ENCODE measurements at places on chromosomes 1 and 21.

DNA sequence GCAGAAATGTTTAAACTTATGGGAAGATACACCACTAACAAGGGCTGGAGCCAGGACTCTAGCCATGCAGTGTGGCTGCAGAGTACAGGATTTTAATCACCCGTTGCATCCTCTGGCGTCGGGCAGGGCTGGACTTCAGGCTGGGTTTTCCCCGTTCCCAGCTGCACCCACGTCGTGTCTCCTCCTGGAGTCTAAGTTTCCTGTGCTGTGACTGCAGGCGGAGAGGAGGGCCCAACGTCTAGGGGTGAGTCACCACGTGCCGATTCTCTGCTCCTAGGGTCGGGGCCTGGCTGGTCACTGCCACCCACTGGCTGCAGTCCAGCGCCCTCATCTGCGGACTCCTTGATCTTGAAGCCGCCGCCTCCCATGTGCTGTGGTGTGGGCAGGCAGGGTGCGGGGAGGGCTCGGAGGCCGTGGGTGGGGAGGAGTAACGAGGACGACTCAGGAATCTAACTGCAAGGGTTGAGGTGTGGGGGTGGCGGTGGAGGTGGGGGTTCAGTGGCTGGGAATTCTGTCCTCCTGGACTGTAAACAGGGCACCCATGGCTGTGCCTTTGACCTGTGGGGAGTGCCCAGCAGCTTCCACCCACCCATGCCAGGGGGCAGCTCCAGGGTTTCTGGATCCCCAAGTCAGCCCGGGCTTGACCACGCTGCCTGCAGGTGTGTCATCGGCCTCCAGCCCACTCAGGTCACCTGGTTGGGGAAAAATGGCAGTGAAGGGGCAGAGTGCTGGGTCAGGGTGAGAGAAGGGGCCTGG is 77.8 kb downstream of the ALPL start:
- no peak for DNase-seq

- no peak for DNase-seq
Observed at GRCh38 chr1:204479387-204480136, 15.0 kb downstream of the PIK3C2B start.

- no peak for DNase-seq
Observed at GRCh38 chr1:213110349-213111300, 59.6 kb downstream of the RPS6KC1 start.

DNA sequence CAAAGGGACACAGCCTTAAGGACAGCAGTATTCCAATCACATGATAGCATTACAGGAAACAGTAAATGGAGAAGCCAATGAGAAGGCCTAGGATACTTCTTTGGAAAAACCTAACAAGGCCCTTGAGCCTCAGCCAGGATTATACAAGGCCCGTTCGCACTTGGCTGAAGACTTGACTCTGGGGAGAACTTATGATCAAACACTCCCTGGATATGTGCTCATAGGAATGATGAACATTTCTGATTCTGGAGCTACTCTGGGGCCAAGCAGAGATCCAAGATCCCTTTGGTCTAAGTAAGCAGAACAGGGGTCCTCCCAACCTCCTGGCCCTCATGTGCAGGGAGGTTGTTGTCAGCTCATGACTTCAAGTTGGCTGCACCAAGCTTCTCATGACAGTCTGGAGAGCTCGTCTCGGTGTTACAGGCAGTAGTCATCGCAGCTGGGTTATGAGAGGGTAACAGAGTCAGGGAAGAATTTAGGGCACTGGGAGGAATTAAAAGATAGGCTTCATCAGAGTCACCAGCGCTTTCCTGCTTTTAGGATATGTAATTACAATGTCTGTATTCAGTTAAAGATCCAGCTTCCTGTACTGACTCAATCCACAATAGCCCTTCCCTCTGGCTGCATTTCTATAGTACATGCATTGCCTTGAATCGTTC is 92.5 kb upstream of the IRF2BP2 start:
- DNase-seq, result no peak

DNA sequence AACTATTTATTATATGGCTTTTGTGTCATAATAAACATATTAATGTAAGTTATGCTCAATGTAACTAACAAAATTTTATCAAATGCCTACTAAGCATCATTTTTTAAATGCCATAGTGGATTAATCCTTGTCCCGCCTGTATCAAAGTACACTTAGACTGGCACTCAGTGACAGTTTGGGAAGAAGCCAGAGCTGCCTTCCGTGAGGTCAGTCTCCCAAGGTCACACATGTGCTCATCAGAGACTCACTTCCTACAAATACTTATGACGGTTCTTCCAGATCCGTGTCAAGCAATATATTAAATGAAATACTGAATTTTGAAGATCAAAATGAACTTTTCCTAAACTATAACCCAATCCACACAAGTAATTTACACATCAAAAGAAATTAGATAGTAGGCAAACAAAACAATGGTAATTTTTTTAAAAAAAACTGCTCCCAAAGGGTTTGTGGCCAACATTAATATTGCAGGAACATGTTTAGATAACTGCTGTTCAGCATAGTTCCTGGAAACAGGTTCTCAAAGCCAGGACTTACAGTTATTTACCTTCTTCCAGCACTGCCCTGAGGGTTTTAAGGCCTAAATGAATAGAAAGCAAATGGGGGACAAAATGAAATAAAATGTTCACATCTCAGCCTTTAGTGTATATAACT is 27.2 kb downstream of the WLS start:
- no peak for DNase-seq

GRCh38 chr21:33076600-33077329 is 6.8 kb downstream of the OLIG1 start:
- DNase-seq, result no peak

DNA sequence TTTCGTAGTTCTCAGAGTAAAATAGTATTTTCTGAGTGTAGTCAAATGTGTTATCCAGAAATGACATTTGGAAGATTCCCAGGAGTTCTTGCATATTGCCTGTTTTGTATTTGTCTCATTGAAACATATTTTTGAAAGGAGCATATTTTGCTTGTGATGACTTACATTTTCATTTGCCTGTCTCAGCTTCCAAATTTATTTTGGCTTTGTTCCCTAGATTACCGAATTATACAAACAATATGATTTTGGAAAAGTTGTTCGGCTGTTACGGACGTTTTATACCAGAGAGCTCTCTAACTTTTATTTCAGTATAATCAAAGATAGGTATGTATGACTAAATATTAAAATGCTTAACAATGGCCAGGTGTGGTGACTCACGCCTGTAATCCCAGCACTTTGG is 46.0 kb downstream of the IARS2 start:
- DNase-seq, result no peak

DNA sequence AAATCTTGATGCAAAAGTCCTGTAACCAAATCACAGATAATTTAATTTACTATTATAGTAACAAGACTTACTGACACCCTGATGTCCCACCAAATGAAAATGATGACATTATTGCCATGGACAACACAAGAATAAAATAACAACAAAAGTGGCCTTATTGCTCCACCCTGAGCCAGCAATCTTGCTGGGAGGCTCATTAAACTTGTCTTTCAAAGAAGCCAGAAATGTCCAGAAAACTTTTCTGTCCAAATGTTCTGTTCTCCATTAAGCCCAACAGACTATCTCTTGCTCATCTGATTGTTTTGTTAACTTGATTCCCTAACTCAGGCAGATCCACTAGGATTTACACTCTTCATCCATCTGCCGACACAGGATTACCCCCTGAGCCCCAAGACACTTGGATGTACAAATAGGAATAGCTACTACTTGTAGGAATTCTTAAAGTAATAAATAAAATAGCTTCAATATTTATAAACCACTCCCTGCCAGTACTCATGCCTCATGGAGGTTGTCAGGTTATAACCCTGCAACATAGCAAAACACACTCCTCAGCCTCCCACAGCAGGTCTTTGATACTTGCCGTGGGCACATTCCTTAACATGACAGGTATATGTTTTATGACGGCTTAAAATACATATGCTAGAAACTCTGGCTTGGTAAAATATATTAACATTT is 84.9 kb downstream of the PTPN14 start:
- no peak for DNase-seq

- DNase-seq, result no peak
Observed at GRCh38 chr1:66217561-66217960, 316.4 kb upstream of the SGIP1 start.

GRCh38 chr1:53936430-53936829 is 9.1 kb downstream of the IFT25 start:
- DNase-seq, result no peak

DNA sequence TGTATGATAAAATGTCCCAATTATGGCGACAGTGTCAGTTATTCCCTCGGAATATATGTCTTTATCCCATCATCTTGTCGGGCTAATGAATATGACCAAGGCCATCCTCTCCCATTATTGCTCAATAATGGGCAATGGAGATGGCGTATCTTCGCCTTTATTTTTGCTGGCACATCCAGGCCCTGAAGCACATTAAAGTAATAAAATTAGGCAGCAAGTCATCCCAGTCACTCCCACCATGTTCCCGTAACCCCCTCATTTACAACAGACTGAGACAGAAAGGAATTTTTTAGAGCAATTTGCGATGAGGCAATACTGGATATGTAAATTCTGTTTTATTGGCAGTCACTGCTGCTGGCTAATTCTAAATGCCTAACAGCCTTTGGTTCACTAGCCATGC is 35.3 kb downstream of the CLIC6 start:
- no peak for DNase-seq

DNA sequence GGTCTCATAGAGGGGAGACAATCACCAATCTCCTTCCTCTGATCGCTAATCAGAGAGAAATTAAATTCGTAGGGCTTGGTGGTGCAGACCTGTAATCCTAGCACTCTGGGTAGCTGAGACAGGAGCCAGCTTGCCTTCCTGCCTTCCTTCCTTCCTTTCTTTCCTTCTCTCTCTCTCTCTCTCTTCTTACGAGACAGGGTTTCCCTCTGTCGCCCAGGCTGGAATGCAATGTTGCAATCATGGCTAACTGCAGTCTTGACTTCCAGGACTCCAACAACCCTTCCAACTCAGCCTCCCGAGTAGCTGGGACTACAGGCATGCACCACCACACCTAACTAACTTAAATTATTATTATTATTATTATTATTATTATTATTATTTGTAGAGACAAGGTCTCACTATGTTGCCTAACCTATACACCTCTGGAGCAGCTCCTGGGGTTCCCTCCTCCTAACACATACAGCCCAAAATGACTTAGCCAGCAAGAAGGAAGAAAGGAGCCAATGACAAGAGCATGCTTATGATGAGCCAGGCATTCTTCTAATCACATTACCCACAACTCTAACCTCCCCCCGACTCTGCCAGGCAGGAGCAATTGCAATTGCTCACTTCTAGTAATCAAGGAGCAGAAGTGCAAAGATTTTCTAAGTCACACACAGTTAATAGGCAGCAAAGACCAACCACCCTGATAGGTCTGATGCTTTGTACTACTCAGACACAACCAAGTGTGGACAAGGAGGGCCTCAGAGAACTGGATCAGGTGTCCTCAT is 105.4 kb upstream of the F3 start:
- no peak for DNase-seq

DNA sequence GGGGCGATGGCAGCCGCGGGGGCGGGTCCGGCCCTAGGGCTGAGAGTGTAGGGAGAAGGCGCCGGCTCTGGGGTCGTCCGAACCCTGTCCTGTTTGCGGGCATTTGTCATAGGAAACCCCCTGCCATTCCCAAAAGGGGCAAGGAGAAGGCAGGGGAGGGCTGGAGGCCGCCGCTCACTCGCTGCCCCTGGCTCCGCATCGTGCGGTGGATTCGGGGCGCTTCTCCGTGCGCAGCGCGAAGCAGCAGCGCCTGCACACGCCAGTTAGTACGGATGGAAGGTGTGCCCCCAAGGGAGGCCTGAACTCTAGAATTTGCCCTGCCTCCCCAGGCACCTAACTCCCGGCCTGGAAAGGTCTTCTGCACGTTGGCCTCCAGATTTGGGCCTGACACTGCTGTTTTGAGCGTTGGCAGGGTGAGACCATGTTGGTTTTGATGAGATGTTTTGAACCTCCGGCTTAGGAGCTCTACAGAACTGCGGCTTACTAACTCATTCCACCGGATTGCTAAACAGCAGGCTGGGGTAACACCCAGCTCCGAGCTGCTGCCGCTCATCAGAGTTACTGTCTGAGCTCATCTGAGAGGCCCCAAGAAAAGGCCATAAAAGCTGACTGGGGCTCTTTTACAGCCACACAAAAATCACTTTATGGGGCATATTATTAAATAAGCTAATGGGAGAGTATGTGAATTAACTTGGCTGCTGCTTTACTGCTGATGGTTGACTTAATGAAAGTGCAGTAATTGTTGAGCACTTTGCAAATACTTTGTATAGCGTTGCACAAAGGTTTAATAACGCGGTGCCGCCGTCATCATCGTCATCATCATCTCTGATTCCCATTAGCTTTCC is 987 bp downstream of the GPR137B start:
- peak; percentile 7 for DNase-seq

GRCh38 chr1:46490656-46491442 is 1.2 kb downstream of the DMBX1 start:
- no peak for DNase-seq

DNA sequence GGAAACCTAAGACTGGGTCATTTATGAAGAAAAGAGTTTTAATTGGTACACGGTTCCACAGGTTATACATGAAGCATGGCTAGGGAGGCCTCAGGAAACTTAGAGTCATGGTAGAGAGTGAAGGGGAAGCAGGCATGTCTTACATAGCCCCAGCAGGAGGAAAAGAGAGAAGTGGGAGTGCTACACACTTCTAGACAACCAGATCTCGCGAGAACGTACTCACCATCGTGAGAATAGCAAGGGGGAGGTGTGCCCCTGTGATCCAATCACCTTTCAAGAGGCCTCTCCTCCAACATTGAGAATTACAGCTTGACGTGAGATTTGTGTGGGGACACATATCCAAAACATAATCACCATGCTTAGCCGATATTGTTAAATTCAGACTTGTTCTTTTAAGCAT is 62.8 kb downstream of the DYRK1A start:
- DNase-seq, result no peak

DNA sequence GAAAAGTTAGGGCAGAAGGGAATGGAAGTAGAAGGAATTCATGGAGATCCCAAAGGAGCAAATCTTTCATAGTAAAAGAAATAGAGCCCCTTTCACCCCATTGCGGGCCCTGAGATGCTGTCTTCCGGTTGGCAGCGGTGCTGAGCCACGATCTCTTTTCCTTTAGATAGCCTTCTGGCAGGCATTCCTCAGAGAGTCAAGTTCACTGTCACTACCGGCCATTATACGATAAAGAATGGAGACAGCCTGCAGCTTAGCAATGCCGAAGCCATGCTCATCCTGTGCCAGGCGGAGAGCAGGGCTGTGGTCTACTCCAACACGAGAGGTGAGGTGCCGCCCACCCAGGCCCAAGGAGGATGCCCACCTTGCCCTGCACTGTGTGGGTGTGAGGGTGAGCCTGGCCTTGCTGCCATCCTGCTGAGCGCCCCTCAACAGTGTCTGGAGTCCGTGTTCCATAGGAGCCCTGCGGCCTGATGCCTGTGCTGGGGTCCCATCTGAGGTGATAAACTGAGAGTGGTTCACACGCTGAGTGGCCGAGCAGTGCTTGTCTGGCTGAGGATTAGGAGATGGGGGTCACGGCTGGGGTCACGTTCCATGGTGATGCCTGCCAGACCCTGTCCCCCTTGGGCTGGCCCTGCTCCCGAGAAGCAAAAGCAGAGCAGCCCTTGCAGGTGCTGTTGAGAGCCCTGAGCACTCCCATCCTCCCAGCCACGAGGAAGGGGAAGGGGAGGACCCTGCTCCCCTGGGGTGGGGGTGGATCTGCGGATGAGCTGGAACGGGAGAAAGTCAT is 20.4 kb upstream of the PWP2 start:
- no peak for DNase-seq

All from activated CD4-positive, CD25-positive, alpha-beta regulatory T cell (primary cell).